Activated T-cell treated with anti-CD3 and anti-CD28 coated beads, Interleukin-2, amount 50 U/mL, for 4 hours (primary cell): ENCODE measurements at places on chromosomes 2 and 18. TPM values are rescaled to one million over a fixed set of nuclear protein-coding genes. Genes with fewer than 3 reads are reported as not detected.

GRCh38 chr2:1606046-1606400 lies 138.3 kb downstream of the PXDN start:
- no peak for DNase-seq

- no peak for DNase-seq
These were observed 51.4 kb downstream of the EML4 start for GRCh38 chr2:42220566-42220965.

GRCh38 chr18:39799006-39799405 lies 2156.0 kb upstream of the PIK3C3 start:
- no peak for DNase-seq

DNA sequence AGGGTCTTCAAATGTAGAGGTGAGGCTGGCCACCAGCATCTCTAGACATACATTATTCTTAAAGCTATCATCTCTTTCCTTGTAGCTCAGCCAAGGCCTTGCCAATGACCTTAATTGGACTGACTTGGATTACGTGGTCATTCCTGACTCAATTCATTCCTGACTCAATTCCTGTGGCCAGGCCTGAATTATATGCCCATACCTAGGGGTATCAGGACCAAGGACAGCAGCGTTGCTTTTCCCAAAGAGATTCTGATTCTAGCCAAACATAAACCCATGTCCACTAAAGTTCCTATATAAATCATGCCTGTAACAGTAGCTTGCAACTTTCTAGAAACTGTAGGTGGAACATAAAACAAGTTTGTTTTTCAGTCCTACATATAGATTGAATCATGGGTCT lies 231.7 kb downstream of the ARL6IP6 start:
- DNase-seq, result no peak

DNA sequence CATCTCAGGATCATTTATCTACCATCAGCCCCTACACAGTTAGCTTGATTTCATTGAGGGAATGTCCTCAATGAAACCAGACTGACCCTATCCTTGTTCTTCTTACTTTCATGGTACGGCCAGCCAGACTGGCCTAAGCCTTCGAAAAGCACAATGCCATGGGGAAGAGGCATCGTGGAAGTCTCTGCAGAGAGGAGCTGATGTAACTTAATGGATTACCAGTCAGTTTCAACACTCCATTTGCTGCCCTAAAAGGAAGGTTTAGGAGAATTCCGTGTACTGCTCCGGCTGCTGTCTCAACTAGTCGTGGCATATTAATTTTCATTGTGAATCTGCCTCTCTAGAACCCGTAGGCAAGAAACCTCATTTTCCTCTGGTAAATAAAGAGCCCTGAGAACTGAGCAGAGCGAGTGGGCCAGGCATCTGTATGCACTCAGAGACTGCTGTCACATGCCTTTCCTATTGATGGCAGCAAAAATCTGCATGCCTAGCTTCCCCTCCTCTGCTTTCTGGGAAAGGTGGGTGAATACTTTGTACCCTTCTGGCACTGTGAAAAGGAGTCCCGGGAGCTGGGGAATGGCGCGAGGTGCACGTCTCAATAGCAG lies 184.9 kb downstream of the KLHL29 start:
- DNase-seq, result no peak

- no peak for DNase-seq
These were observed 7.7 kb upstream of the SULT1C4 start for GRCh38 chr2:108370080-108370479.

- no peak for DNase-seq
These were observed 2.0 kb downstream of the BCL11A start for GRCh38 chr2:60551240-60552077.

DNA sequence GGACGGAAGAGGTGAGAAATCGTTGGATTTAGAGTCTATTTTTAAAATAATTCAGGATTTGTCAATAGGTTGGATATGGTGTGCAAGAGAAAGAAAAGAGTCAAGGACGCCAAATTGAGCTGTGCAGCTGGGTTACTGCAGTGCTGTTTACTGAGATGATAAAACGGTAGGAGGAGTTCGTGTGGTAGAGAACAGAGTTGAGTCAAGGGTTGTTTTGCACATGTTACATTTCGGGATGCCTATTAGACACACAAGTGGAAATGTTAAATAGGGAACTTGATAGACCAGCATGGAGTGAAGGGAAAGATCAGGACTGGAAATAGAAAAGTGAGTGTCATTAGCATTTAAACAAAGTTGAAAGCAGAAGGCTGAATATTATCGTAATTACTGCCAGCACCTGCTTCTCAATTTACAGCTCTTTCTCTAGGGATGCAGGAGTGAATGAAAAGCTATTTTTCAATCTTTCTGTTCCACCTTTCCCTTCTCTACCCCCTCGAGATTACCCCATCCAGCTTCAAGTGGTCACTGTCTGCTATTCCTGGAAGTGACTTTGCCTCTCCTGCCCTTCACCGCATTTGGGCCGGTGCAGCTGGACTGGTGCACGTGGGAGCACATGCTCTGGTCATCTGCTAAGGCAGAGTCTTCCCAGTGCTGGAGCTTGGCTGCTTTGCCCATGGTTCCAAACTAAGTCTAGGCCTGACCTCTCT lies 30.3 kb downstream of the GPR75 start:
- no peak for DNase-seq

DNA sequence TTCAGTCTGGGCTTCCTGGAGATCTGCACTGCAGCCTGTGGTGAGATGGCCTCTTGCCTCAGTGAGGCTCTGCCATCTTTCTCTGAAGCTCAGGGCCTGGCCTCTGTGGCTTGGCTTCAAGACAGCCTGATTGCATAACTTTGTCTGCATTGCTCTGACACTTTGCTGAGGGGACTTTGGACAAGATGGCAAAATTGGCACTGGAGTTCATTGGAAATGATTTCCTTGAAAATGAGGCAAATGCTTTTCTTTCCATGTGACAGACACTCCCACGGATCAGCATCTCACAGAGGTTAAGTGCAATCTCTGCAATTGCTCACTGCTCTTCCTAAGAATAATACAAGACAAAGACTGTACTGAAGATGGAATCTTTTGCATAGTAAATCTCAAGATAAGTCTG lies 166.8 kb downstream of the KCNS3 start:
- DNase-seq, result no peak

SEPTIN10 gene
- 0.66 TPM for total RNA-seq

PSMA8 gene
- 2.1 TPM for total RNA-seq

DPP4 gene
- 15.6 TPM for total RNA-seq
